ENCODE measurements at places on chromosomes 4 and X.

DNA sequence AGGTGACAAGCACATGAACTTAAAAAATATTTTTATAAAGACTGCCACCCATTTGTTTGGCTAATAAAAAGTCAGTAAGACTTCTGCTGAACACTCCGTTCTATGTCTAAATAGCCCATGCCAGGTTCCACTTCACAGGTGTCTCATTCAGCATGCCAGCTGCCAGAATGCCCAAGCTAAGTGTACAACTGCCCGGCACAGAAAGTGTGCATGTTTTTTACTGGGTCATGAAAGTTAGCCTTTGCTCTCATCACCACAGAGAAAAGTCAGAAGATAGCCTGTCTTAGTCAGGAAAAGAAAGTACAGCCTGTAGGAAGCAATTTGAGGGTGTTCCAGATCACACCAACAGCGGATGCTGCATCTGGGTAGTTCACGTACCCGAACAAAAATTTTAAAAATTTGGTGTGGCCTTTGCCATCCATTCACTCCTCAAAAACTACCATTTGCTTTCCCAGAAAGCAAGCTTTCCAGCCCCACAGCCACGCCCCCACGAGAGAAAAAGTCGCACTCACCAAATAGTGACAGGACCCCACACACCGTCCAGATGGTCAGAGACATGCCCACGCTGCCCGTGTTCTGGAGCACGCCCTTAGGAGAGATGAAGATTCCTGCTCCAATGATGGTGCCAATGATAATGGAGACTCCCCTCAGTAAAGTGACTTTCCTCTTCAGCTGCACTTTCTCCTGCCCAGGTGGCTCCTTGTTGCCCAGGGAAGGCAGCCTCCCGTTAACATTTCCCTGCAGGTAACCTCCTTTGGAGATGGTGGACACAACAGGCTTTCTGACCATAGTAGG is 671 bp downstream of the SLC7A11 start:
- DNase-seq = no peak

DNA sequence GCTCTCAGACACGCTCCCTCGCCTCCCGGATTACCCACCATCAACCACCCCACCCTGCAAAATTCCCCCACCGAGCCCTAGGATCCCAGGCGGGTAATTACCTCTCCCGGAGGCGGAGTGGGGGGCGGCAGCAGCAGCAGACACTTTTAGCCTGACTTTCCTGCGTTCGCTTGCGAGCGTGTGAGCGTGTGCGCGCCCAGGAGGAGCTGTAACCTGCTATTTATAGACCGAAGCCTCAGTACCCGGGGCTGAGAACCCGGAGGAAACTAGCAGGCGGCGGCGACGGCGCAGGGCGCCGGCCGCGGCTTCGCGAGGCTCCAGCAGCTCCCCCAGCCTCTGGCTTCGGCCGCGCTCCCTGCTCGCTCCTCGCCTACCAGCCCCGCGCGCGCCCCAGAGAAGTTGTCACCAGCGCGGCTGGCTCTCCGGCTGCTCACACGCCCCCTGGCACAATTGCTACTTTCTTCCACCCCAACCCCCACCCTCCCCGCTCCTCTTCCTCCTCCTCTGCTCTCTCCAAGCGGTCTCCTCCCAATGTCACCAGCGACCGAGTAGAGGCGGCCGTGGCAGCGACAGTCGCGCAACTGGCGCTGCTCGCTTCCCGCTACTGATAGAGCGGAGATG is at the start of gene INPP4B:
TSS of gene INPP4B (minus strand) at position 194 of the 621 bp plus-strand sequence.
- peak; percentile 53 for DNase-seq

DNA sequence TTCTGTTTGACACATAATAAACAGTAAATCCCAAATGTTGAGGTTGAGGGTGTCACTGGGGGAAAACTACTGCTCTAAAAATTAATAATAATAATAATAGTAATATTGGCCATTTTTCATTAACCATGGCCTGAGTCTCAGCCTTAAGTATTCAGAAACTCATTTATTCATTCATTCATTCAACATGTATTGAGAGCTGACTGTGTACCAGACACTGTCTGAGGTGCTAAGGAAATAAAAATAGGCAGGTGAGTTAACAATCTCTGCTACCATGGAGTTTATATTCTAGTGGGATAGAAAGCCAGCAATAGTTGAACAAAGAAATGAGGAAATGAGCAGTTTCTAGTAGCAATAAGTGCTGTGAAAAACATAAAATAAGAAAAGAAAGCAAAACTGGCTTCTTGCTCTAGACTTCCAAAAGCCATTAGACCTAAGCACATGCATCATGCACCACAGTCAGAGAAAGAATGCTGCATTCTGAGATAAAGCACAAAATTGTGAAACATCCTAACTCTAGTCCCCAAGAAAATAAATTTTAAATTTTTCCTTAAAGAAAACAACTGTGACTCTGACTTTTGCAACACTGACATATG is 278.7 kb downstream of the RCHY1 start:
- peak; percentile 93 for DNase-seq

- DNase-seq = no peak
These were observed 130.3 kb downstream of the SCFD2 start for GRCh38 chr4:53235547-53235946.

DNA sequence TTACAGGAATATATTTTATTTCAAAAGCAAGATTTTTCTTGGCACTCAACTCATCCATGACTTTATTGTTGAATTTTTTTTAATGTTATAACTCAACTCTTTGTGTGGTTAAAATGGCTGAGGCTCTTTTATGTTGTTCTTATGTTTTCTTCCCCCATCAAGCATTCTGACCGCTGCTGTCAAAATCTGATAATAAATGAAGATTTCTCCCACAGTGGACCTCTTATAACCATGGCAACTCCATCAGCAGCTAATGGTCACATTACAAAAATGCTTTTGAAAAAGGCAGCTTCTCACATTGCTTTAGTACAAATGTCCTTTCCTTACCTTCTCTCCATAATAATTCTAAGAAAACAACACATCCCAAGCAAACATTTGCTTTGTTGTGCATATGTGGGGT is 96.0 kb upstream of the ATOH1 start:
- DNase-seq = no peak

- DNase-seq = peak; percentile 8
These were observed 240.2 kb upstream of the GRIA3 start for GRCh38 chrX:122943918-122944317.

- DNase-seq = peak; percentile 63
These were observed 904.6 kb downstream of the CCSER1 start for GRCh38 chr4:91031761-91032160.

- DNase-seq = peak; percentile 50
These were observed 124.6 kb downstream of the ANOS1 start for GRCh38 chrX:8607326-8607725.

GRCh38 chr4:133759428-133759827 is 442.2 kb downstream of the PABPC4L start:
- DNase-seq = peak; percentile 10

DNA sequence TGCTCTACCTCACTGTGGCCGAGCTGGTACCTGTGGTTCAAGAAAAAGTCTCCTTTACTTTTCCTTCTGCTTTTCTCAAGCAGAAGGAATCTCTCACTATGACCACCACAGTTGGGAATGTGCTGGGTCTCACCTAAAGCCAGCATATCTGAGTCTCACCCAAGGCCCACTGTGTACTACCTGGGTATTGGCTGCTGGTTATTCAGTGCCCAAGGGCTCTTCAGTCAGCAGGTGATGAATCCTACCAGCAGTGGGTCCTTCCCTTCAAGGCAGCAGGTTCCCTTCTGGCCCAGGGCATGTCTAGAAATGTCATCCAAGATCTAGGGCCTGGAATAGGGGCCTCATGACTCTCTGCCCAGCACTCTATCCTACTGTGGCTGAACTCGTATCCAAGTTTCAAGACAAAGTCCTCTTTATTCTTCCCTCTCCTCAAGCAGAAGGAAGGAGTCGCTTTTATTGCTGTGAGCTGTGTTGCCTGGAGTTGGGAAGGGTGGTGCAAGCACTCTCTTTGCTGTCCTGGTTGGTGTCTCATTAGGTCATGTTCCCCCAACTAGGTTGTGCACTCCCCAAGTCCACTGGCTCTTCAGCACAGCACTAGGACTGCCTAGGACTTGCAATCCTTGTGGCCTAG is 6.1 kb downstream of the CXCL10 start:
- DNase-seq = no peak

- DNase-seq = peak; percentile 87
These were observed 15.4 kb upstream of the FAM9C start for GRCh38 chrX:13059637-13060499.

- no peak for DNase-seq
These were observed 91.5 kb downstream of the ATRX start for GRCh38 chrX:77694491-77694890.
